ENCODE measurements at places on chromosomes 5 and 9.

- H3K4me1 ChIP-seq, result peaks cover 51% of the 10 kb centered on the region
- peaks cover 27% of the 10 kb centered on the region for H3K36me3 ChIP-seq
- H3K27ac ChIP-seq, result peak overlapping the region; percentile 95
- no peak overlapping the region for H3K4me3 ChIP-seq
Observed at GRCh38 chr9:113519426-113520108, 56.0 kb downstream of the RGS3 start.

DNA sequence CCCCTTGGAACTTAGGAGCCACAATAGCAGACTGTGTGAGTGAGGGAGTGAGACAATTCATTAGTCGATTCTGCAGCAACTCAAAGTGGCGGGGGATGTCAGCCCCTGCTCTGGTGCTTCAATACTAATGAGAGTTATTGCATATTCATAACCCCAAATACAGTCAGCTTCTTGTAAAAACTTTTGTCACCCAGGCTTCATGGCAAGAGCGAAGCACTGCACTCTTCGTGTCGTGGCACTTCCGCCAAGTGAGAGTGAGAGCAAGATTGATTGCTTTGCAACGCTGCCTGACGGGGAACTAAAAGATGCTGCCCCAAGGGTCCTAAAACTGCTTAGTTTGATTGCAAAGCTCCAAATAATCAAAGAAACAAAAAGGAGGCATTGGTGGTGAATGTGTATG is 150.9 kb downstream of the NR2F1-AS1 start:
- H3K36me3 ChIP-seq, result no peaks in the 10 kb centered on the region
- no peaks in the 10 kb centered on the region for H3K27me3 ChIP-seq
- DNase-seq, result no peak
- no peak overlapping the region for H3K27ac ChIP-seq

DNA sequence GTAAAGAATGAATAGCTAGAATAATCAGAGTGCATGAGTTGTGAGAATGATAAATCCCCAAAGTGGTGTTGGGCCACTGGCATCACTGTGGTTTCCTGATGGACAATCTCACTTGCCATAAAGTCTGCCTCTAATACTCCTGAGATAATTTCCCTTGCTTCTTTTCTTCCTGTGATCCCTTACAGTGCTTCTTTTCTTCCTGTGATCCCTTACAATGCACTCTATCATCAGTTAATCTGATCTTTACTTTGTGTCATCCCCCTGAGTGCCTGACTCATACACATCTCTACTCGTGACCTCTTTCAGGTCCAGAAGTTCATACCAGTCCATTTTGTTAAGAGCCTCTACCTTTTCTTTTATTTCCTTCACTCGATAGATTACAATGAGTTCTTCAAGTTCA is 418.3 kb downstream of the HCN1 start:
- H3K4me3 ChIP-seq, result no peak overlapping the region
- H3K4me1 ChIP-seq, result no peaks in the 10 kb centered on the region
- DNase-seq, result no peak
- no peaks in the 10 kb centered on the region for H3K36me3 ChIP-seq
- no peak overlapping the region for H3K27ac ChIP-seq

GRCh38 chr9:137235424-137236237 is 4.9 kb downstream of the SLC34A3 start:
- H3K27me3 ChIP-seq, result no peaks in the 10 kb centered on the region
- no peaks in the 10 kb centered on the region for H3K4me1 ChIP-seq
- H3K4me3 ChIP-seq, result peak overlapping the region; percentile 32
- no peak overlapping the region for H3K27ac ChIP-seq
- DNase-seq, result no peak
- no peaks in the 10 kb centered on the region for H3K36me3 ChIP-seq

- peaks cover 11% of the 10 kb centered on the region for H3K4me1 ChIP-seq
- H3K36me3 ChIP-seq, result no peaks in the 10 kb centered on the region
- H3K27ac ChIP-seq, result no peak overlapping the region
- no peak for DNase-seq
- no peak overlapping the region for H3K4me3 ChIP-seq
Observed at GRCh38 chr5:10611290-10611689, 47.4 kb downstream of the ANKRD33B start.

GRCh38 chr5:168727547-168727946 is 148.4 kb upstream of the PANK3 start:
- H3K27me3 ChIP-seq, result no peaks in the 10 kb centered on the region

GRCh38 chr5:149647334-149647733 is 66.0 kb downstream of the ARHGEF37 start:
- no peak overlapping the region for H3K4me3 ChIP-seq
- H3K27ac ChIP-seq, result no peak overlapping the region
- no peak for DNase-seq
- H3K27me3 ChIP-seq, result no peaks in the 10 kb centered on the region

DNA sequence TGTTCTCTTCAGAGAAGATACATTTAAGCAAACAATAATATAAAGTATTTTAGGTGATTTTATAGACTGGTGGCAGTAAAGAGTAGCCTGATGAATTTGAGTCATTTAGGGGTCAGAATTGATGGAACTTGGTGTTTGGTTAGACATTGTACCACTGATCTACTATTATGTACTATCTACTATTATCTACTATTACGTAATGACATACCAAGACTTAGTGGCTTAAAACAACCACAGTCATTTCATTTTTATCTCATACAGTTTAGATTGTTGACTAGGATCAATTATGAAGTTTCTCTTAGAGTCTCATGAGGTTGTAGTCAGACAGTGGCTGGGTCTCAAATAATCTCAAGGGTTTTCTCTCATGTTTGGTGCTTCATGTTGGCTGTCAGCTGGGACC is 54.0 kb downstream of the PPIP5K2 start:
- H3K4me3 ChIP-seq, result no peak overlapping the region
- H3K4me1 ChIP-seq, result no peaks in the 10 kb centered on the region
- no peak for DNase-seq
- peaks cover 27% of the 10 kb centered on the region for H3K36me3 ChIP-seq
- no peak overlapping the region for H3K27ac ChIP-seq
- H3K27me3 ChIP-seq, result no peaks in the 10 kb centered on the region

Data from ascending aorta (tissue), 2 donors.